Prostate gland (tissue), 2 donors: ENCODE measurements at places on chromosomes 1 and 21.

DNA sequence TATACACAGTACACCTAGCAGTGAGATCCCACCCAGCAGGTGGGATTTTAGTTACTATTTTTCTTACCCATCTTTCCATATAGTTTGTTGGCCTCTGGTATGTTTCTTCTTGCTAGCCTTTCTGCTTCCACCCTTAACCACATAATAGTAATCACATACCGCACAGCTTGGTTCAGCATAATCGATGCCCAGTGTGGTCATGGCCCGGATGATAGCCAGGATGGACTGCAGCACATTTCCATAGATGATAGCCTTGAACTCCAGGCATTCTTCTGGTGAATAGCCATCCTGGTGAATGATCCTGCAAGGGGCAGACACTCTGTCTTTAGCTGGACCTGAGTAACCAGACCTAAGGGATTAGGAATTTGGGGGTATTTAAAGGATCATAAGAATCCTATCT lies 9.5 kb downstream of the GNAT2 start:
- DNase-seq, result no peak

DNA sequence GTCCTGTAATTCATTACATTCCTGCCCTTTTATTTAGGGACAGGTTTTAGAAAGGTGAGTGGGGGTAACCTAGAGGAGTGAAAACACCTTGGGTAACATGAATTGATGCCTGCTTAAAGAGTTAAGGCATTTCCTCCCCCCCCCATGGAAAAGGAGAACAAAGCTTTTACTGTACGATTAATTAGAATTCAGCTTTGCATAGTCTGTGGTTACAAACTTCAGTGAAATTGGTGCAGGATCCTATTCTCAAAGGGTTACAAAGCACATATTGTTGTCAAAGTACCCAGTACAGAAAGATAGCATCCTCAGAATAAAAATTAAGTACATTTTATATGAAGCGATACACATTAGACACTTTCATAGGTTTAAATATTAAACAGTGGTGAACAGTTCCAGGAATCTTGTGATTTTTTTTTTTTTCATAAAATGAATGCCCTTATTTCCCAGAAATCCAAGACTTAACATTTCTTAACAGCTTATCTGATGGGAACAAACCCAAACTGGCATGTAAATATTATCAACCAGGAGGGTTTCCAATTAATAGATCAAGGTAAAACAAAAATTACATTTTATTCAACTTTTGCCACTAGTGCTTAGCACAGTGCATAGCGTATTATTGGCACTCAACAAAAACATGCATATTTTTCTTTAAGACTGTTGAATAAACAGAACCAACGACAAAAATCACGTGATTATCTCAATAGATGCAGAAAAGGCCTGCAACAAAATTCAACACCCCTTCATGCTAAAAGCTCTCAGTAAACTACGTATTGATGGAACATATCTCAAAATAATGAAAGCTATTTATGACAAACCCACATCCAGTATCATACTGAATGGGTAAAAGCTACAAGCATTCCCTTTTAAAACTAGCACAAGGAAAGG lies 172.7 kb downstream of the PDE4B start:
- DNase-seq, result no peak

GRCh38 chr1:110756506-110756905 lies 81.8 kb upstream of the KCNA3 start:
- no peak for DNase-seq

GRCh38 chr21:46636181-46636512 lies 673 bp downstream of the PRMT2 start:
- no peak for DNase-seq

- no peak for DNase-seq
Measured at GRCh38 chr1:229159668-229160544, 111.0 kb upstream of the RAB4A start.

DNA sequence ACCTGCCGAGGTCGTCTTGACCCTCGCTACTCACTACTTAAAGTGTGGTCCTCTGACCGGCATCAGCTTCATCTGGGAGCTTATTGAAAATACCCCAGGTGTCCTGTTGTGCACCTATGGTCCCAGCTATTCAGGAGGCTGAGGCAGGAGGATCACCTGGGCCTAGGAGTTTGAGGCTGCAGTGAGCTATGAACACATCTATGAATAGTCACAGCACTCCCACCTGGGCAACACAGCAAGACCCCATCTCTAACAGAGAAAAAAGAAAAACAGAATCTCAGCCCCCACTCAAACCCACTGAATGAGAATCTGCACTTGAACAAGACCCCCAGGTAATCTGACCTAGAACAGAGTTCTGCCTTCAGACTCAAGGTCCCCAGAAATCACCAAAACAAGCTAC lies 8.7 kb upstream of the OLIG1 start:
- DNase-seq, result no peak

- DNase-seq, result no peak
Measured at GRCh38 chr1:74505928-74506710, 6.3 kb downstream of the LRRC53 start.

DNA sequence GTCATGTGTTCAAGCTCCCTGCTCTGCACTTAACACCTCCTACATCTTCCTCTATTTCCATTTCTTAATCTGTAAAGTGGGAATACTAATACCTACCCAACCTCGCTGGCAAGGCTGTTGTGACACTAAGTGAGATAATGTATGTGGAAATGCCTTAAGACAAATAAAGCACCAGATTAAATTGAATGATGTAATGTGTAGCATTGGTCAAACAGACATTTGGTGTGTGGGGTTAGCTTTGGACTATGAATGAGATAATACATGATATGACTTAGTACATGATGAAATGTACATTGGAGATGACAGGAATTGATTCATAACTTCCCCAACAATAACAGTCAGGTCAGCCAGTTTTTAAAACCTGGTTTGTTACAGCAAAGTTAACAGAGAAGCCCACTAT lies 5.2 kb downstream of the AMPD1 start:
- DNase-seq, result no peak

- DNase-seq, result no peak
Measured at GRCh38 chr1:20138346-20138745, 777 bp upstream of the PLA2G2F start.

DNA sequence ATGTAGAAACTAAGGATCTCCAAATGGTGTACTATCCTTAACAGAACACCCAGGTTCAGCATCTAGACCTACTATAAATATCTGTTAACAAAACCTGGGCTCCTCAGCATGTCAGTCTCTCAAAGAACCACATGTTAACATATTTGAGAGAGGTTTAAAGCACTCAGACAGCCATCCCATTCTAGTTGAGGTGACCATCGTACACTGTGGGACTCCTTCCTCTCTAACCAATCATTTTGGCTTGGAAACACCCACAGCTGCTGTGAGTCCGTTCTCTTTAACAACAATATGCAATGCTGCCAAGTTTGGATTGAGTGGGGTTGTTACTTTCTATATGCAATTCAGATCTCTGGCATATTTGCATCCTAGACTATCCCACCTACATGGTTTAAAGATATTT lies 105.8 kb downstream of the MRPL39 start:
- DNase-seq, result no peak

DNA sequence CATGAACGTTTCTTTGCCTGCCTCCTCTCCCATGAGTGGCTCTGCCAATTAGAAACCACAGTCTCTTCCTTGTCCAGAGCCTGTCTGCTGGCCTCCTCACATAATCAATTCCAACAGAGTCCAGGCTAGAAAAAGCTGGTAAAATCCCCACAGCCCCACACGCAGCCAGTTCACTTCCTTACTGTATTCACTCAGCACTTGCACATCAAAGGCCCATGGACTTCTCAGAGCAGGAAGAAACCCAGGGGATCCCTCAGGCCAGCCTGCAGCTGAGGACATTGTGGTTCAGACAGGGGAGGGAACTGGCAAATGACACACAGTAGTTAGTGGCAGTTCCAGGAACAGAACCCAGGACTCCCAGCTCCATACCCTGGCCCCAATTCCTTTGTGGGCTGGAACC lies 171.6 kb upstream of the EDN2 start:
- no peak for DNase-seq

GRCh38 chr1:41615981-41616380 lies 131.5 kb upstream of the EDN2 start:
- no peak for DNase-seq

DNA sequence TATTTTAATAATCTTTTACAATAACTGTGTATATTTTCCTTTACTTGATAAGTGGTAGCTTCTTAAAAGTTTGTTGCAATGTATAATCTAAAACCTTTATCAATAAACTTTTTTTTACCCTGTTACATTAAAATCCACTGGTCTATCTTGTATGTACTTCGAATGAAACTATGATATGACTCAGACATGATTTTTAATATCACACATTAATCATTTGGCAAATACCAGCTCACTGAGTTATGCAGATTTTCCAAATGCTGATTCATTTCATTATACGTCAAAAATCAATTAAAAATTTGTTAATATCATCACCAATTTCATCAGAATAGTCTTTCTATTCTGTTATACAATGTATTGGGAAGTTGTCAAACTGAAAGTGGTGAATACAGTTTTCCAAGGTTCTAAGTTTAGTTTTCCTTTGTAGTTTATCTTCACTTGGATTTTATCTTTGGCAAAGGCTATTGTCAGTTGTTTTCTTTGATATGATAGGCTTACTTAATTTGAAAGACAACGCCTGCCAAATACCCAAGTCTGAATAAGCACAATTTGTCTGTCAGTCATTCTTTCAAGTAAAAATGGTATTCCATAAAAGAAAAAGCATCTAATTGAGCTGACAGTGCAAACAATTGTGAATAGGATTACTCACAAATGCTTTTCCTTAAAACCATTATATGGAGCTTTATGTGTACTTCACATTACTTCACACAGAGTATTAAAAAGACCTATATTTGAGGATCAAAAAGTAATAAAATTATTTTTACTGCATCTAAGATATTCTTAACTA lies 127.0 kb downstream of the NME7 start:
- no peak for DNase-seq

DNA sequence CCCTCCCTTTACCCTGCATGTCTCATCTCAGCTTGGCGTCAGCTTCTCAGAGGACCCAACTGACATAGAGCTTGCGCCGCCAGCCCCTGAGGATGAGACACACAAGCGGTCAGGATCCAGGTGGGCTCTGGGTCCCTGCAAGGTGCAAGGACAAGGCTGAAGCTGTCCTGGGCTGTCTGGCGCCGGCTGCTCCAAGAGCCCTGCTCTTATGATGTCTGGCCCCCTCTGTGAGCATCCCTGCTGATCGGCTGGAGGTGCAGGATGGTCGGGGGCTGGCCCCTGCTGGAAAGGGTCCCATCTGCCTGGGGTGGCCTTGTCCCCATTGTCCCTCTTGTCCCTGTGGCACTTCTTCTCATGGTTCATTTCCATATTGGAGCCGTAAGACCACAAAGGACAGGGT lies 479.0 kb downstream of the NPHP4 start:
- no peak for DNase-seq

GRCh38 chr1:232557502-232558191 lies 72.3 kb downstream of the SIPA1L2 start:
- no peak for DNase-seq

DNA sequence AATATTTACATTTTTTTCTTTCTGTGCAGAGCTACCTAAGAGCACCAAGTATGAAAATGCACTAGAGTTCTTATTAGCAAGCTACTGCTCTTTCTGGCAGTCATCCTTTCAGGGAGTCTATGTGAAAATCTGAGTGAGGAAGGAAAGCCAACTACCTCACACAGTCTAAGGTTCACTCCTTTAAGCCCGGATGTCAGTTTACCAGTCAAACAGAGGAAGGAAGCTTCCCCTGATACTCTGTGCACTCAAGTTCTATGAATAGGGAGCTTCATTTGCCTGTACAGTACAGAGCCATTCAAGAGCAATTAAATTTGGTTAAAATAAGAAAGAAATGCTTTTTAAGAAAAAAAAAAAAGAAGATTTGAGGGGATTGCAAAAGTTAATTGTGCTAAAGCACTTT lies 6.9 kb downstream of the COL11A1 start:
- no peak for DNase-seq
